NCI-H524 (cell line): ENCODE measurements at places on chromosomes 12 and 14.
A peak's percentile ranks its signal among the peaks of the same experiment; 100 is the strongest.

- DNase-seq, result no peak
These were observed 12.0 kb upstream of the AMN start for GRCh38 chr14:102910442-102910841.

- no peak for DNase-seq
These were observed 11.0 kb upstream of the PLEKHG3 start for GRCh38 chr14:64692986-64693809.

GRCh38 chr12:88044035-88044434 is 14.8 kb upstream of the C12orf50 start:
- DNase-seq, result no peak

GRCh38 chr14:104277416-104278213 is 139.2 kb downstream of the KIF26A start:
- no peak for DNase-seq

DNA sequence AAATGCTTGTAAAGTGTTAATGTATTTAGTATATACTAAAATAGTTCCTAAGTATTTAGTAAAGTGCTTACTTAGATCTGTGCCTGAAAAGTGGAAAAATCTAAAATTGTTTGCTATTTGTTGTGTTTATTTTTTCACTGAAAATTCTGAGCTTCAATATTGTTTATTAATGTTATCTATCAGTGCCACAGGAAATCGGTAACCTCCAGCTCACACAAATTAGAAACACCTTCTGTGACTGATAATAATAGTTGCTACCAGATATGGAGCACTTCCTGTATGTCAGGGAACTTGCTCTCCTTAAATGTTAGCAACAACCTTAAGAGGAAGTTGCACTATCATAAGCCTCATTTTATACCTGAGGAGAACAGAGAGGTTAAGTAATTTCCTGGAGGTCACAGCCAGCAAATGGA is 723 bp upstream of the LRP10 start:
- no peak for DNase-seq

GRCh38 chr12:8011331-8011730 is 21.2 kb upstream of the FOXJ2 start:
- no peak for DNase-seq

GRCh38 chr12:53160000-53160399 is 20.5 kb upstream of the ZNF740 start:
- DNase-seq, result no peak

GRCh38 chr14:73829071-73829470 is 22.6 kb upstream of the PTGR2 start:
- DNase-seq, result no peak

DNA sequence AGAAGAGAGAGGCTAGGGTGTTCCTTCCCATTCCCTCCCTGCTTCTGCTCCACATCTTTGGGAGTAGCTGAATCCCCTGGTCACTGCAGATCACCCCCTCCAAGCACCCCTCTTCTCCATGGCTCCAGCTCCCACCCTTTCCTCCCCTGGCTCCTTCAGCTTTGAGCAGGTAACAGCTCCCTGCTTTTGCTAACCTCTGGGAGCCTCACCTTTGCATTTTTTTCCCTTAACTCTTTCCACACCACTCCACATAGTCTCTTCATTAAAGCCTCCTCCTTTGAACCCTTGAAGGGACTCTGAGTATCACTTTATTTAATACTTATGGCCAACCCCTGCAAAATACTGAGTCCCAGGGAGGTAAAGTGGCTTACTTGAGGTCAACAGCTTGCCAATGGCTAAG is 25.7 kb upstream of the SERPINA6 start:
- DNase-seq, result no peak

GRCh38 chr12:11729008-11729407 is 79.5 kb downstream of the ETV6 start:
- DNase-seq, result no peak

- DNase-seq, result no peak
These were observed 75.5 kb downstream of the FAR2 start for GRCh38 chr12:29224572-29224971.

- DNase-seq, result no peak
These were observed 64.7 kb downstream of the BTG1 start for GRCh38 chr12:92080911-92081285.

DNA sequence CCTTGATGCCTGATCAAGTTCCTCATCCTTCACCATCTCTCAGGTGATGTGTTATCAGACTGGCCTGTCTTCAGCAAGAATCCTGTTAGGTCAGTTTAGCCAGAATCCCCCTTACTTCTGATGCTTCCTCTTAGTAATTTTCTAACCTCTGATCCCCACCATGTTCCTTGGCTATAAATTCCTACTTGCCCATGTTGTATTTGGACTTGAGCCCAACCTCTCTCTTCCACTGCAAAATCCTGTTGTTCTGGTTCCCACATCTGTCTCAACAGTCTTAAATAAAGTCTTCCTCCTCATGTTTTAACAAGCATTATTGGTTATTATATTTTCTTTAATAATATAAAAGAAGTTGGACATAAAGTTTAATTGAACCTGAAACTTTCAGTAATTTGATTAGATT is 987.8 kb upstream of the USP15 start:
- DNase-seq, result no peak

DNA sequence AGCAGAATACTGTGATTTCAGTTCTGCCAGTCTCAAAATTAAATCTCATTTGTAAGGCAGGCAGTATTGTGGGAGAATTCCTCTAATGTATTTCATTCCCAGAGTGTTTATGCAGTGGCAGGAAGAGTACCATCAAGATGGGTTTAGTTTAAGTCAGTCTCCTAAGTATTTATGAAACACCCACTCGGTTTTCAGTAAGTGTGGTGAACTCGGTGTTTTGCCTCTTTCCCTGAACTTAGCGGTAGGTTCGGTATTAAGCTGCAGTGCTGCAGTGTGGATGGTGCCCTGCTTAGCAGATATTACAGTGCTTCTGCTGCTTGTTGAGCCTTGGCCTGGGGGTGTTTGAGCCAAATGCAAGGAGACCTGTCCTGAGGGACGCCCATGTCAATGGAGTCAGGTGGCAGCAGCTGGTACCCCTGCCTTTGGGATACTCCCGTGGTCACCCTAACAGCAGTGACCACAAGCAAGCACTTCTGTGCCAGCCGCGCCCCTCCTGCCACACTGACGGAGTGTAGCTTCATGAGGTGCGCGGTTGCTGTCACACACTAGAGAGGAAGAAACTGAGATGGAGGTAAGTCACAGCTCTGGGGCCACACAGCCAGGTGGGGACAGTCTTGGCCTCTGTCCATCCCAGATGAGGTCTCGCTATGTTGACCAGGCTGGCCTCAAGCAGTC is 15.8 kb downstream of the COA8 start:
- no peak for DNase-seq

- peak; percentile 95 for DNase-seq
These were observed 31.3 kb downstream of the ACTN1 start for GRCh38 chr14:68947802-68948201.

- no peak for DNase-seq
These were observed 2.6 kb downstream of the LMO3 start for GRCh38 chr12:16603260-16603915.

GRCh38 chr12:110266980-110267620 is 13.9 kb upstream of the ATP2A2 start:
- peak; percentile 94 for DNase-seq
